Cardiac ventricle fibroblast (primary cell): ENCODE measurements at places on chromosomes 4 and X. TPM values are rescaled to one million over a fixed set of nuclear protein-coding genes. Genes with fewer than 3 reads are reported as not detected.

The STS gene
- total RNA-seq = 7.5 and 8.0 TPM in 2 replicates

The RNF128 gene
- total RNA-seq = not detected in 2 replicates

The OPN1MW3 gene
- total RNA-seq = not detected in 2 replicates

The TMEM255A gene
- total RNA-seq = not detected in 2 replicates

The PNCK gene
- 0.20 and 0.25 TPM in 2 replicates for total RNA-seq
